ENCODE measurements at places on chromosomes 5 and 9. TPM values are rescaled to one million over a fixed set of nuclear protein-coding genes. Genes with fewer than 3 reads are reported as not detected.

GRCh38 chr5:2017540-2018389 is 135.0 kb upstream of the IRX4 start:
- no peak for DNase-seq

- DNase-seq: no peak
Measured at GRCh38 chr5:21680196-21680595, 1172.9 kb downstream of the CDH12 start.

DNA sequence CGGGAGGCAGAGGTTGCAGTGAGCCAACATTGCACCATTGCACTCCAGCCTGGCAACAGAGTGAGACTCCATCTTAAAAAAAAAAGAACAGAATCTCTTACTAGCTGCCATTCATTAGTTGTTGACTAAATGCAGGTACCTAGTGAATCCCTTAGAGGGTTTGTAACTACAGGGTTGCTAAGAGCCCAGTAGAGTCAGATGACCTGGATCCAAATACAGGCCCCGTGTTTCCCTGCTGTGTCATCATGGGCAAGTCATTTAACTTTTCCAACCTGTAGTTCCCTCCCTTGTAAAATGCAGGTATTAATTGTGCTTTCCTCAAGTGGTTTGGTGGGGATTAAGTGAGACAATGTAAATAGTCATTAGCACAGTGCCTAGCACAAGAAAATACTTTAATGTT is 32.8 kb downstream of the PLAC8L1 start:
- no peak for DNase-seq

DNA sequence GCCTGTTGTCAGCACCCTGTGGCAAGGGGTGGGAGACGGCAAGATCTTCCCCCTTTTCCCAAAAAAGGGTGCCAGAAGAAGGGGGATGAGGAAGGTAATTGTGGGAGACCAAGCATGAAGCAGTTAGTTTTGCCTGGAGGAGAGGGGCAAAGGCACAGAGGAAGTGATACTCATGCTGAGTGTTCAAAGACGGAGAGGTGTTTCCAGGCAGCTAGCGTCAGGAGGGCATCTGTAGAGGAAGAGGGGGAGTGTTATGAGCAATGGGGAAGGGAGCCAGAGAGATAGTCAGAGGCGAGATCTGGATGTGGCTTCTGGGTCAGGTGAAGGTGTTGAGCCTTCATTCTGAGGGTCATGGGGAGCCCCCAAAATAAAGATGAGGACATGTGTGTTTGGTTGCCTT is 26.9 kb upstream of the ADAM19 start:
- no peak for DNase-seq

DNA sequence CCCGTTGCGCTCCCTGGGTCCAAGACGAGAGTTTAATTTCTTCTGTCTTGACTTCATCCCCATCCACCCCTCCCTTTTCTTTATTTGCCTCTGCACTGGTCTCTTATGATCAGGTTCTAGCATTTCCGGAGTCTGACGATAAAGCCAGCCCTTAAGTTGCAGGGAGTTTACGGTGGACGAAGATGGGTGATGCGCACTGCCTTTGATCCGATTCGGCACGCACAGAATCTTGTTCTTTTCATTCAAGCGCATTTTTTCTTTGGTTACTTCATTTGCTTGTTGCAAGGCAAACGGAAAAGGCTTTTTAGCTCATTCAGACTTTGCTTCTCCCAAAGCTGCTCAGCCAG is 488 bp upstream of the MCTP1 start:
- DNase-seq: no peak

DNA sequence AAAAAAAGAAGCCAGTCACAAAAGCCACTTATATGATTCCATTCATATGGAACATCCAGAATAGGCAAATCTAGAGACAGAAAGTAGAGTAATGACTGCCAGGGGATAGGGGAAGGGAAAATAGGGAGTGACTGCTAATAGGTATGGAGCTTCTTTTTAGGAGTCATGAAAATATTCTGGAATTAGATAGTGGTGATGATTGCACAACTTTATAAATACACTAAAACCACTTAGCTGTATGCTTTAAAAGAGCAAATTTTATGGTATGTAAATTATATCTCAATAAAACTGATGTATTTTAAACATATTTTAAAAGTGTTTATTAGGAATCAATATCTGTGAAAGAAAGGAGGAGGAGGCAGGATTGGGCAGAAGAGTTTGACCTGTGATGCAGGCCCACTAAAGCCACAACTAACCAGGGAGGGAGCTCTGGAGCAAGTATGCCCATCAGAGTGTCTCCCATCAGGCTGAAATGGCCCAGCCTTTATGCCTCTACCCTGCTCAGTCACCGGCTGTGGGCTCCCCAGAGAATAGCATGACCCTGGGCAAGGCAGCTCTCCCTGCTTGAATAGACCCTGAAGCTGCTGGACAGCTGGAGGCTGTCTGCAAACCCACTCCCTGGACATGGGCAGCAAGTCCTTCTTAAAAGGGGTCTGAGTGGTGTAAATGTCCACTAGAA is 96.0 kb upstream of the SLC44A1 start:
- DNase-seq: no peak

DNA sequence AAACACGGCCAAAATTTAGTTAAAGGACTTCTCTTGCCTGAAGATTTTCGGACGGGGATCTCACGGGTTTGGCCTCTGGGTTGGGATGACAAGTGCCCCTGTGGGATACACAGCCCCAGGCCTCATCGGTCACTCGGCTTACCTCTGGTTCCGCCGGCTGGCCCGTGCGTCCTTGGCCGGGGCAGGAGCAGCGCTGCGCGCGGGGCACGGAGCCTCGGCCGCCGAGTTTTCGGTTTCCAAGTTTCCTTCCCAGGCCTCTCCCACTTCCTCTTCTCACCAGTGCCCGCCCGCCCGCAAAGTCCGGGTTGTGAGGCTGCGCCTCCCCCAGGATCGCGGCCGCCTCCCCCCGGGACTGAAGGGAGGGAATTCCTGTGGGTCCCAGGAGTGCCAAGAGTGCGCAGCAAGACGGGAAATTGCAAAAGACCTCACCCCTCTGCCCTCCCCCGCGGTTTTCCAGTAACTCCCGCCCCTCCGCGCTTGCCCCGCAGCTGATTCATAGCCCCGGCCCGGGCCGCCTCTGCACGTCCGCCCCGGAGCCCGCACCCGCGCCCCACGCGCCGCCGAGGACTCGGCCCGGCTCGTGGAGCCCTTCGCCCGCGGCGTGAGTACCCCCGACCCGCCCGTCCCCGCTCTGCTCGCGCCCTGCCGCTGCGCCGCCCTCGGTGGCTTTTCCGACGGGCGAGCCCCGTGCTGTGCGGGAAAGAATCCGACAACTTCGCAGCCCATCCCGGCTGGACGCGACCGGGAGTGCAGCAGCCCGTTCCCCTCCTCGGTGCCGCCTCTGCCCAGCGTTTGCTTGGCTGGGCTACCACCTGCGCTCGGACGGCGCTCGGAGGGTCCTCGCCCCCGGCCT is at the start of gene OSMR:
Gene OSMR, plus strand, starts transcription at position 487 of the 853 bp plus-strand sequence. CDS start 23,033 bp downstream, outside the sequence.
- DNase-seq: peak; percentile 93

- no peak for DNase-seq
Measured at GRCh38 chr5:42301349-42301748, 121.9 kb upstream of the GHR start.

DNA sequence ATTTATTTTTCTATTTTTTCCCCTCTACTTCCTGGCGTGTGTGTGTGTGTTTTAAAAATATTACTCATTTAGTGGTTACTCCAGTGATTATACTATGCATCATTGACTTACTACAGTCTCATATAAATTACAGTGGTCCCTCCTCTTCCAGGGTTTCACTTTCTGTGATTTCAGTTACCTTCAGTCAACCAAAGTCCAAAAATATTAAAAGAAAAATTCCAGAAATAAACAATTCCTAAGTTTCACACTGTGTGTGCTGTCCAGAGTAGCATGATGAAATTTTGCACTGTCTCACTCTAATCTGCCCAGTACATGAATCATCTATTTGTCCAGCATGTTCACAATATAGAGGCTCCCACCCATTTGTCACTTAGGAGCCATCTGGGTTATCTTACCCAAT is 47.4 kb upstream of the CCDC112 start:
- DNase-seq: no peak

DNA sequence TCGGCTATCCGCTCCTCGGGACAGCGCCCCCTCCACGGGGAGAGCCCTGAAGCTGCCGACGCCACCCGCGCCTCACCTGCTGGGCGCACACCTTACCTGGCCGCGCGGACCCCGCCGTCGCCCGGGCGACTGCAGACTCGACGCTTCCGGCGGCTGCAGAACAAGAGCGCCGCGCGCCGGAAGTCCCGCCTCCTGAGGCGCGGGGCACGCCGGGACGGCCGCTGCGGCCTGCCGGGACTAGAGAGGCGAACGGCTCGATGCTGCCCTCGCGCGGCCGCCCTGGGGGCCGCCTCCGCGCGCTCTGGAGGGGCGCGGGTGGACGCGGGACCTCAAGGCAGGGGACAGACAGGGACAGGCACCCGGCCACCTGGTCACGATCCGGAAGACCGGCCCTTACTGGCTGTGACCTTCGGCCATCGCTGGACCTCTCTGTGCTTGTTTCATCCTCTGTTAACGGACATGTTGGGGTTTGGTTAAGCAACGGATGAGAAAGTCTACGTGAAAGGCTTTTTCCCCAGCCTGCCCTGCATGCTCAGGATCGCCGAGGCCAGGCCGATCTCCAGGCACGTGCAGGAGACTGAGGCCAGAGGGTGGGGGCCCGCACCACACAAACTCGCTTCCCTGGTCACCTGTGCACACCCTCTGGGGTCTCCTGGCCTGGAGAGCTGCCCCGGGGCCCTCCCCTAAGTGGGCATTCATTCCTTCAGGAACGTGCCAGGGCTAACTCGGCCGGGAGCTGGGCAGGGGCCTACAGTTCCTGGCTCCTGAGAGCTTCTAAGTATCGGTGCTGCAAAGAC is at the start of gene SNAPC4:
Gene SNAPC4, minus strand, starts transcription at position 133 of the 797 bp plus-strand sequence. CDS start 1,742 bp downstream, outside the sequence.
- DNase-seq: peak; percentile 96

DNA sequence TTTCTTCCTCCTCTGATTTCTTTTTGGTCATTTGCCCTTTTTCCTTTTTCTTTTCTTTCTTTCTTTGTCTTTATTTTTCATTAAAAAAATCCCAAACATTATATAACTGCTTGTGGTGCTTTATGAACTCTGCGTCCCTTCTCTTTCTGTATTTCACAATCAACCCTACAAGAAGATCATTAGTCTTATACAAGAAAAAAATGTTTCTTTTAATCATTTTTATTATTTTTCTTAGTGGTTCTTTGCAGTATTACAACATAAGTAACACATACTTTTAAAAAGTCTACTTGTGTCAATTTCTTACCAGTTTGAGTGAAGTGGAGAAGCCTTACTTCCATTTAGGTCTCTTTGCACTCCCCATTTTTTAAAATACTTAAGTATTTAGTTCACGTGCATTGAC is 212.7 kb upstream of the SMC2 start:
- no peak for DNase-seq

DNA sequence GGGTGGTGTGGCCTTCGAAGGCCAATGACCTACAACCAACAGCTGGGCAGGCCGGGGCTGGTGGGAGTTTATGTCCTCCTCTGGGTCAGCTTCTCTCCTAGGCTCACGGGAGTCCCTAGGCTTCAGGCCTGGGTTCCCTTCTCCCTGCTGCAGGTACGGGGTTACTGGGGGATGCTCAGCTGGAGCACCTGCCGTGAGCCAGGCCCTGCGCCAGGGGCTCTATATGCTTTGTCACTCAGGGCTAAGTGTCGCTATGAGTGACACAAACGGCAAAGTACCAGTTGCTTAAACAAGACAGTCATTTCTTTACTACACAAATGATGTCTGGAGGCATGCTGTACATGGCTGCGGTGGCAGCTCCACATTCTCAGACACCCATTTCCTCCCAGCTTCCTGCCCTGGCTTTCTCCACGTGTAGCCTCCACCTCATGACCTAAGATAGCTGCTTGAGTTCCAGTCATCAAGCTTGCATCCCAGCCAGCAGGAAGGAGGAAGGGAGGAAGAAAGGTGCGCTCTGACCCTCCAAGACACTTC is 22.5 kb upstream of the NINJ1 start:
- no peak for DNase-seq

GRCh38 chr5:150473673-150474358 is 24.3 kb upstream of the RPS14 start:
- DNase-seq: no peak

DNA sequence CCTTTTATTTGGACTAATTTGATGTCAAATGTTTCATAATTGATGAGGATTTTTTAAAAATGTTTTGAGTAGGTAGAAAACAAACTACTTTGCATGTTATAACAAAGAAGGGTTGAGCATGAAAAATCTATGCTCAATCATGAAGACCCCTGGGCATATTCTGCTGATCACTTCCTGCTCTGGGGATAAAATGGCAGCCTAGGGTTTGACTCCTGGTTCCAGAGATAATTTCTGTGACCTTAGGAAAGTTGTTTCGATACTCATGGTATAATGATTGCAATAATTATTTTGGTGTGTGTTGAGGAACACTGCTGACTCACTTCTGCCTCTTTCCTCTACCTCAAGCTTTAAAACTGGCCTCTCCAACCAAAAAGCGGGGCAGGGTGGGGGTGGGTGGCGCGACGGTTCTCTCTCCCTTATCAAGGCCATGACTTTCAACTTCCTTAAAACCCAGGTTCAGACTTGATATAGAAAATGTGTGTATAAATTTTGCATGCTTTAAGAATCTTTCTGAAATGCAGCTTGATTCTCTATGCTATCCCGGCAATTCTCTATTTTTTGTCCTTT is 6.0 kb upstream of the PIP5K1B start:
- DNase-seq: no peak

The PCDH1 gene
- 21.0 TPM for total RNA-seq

The IQGAP2 gene
- 4.9 TPM for total RNA-seq

The ENC1 gene
- total RNA-seq: 3.7 TPM

The ROR2 gene
- 0.92 TPM for total RNA-seq

The SLC46A2 gene
- total RNA-seq: not detected

The SH3GL2 gene
- total RNA-seq: 0.51 TPM
